ENCODE measurements at places on chromosomes 16 and 17. TPM values are rescaled to one million over a fixed set of nuclear protein-coding genes. Genes with fewer than 3 reads are reported as not detected.
A peak's percentile ranks its signal among the peaks of the same experiment; 100 is the strongest.

The AOC2 gene
- total RNA-seq: 2.8 TPM

The ATP2C2 gene
- total RNA-seq: 1.5 TPM

The CCL14 gene
- total RNA-seq: 522 TPM

The PRSS21 gene
- total RNA-seq: 0.81 TPM

The TMC7 gene
- 0.23 TPM for total RNA-seq

DNA sequence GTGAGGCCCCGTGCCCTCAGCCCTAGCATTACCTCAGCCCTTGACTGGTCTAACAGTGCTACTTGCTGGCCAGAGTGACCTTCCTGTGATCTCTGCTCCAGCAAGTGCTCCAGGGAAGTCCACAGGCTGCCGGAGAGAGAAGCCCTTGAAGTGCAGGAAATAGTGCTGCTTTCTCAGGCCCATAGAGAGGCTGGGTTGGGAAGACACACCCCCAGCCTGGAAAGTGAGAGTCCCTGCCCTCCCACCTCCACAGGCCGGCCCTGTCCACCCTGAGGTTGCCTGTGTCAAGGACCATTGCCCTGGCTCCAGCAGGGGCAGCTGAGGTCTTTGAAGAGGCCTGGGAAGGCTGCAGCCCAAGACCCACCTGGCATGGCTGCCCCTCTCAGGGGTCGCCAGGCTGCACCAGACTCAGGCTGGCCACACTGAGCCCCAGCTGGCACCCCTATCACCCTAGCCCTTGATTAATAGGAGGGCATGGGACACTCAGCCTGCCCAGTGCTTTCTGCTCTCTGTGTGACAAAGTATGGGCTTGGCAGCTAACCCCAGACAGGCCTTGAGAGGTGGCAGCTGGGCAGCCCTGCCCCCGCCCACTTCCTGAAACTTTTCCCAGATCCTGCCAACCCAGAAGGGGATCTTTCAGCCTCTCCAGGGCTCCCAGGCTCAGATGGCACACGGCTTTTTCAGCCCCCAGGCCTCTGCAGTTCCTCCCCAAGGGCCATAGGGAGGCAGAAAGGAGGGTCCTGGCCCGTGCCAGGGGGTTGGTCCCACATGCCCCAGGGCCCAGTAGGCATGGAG is 21.7 kb downstream of the ATP6V0D1 start:
- H3K27ac ChIP-seq: peak overlapping the region; percentile 69
- H3K4me3 ChIP-seq: no peak overlapping the region
- no peaks in the 10 kb centered on the region for H3K36me3 ChIP-seq
- peaks cover 95% of the 10 kb centered on the region for H3K4me1 ChIP-seq
- no peaks in the 10 kb centered on the region for H3K27me3 ChIP-seq
- DNase-seq: no peak

DNA sequence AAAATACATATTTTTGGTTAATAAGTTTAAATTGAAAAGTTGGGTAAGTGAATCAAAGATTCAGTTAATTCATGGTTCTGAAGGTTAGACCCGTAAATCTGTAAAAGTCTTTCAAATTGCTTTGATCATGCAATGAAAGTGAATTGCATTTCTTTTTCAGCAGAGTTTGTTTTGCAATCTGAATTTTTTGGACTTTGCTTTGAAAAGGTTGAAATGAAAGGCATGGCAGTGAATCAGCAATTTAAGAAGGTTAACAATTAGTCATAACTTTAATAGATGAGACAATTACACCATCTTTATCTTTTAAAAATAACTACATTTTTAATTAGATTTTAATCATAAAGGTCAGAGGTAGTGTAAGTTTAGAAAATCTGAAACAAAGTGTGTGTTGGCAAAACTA is 310.9 kb upstream of the KCNJ16 start:
- DNase-seq: no peak
- H3K4me3 ChIP-seq: no peak overlapping the region
- no peaks in the 10 kb centered on the region for H3K4me1 ChIP-seq
- no peaks in the 10 kb centered on the region for H3K36me3 ChIP-seq
- no peak overlapping the region for H3K27ac ChIP-seq

DNA sequence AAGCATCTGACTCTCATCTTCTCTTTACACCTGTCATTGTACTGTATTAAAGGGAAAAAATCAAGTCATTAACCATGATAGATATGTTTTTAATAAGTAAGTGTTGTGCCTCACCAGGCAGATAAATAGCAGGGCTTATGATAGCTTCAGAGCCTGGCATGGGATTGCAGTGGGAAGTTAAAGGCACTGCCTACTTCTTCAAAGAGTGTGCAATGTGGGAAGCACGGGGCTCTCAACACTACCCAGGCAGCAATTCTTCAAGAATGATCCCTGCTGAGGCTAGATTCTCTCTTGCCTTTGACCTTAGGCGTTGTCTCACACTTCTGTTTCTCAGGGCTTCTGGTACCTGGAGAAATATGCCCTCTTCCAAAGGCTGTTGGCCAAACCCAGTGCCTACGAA is 297.3 kb downstream of the MAF start:
- H3K27ac ChIP-seq: no peak overlapping the region
- no peaks in the 10 kb centered on the region for H3K4me1 ChIP-seq
- no peak for DNase-seq
- H3K36me3 ChIP-seq: no peaks in the 10 kb centered on the region
- no peaks in the 10 kb centered on the region for H3K27me3 ChIP-seq

- H3K4me1 ChIP-seq: peaks cover 28% of the 10 kb centered on the region
- DNase-seq: peak; percentile 59
- no peak overlapping the region for H3K27ac ChIP-seq
- H3K27me3 ChIP-seq: no peaks in the 10 kb centered on the region
- no peaks in the 10 kb centered on the region for H3K36me3 ChIP-seq
- H3K4me3 ChIP-seq: no peak overlapping the region
Measured at GRCh38 chr16:53511403-53512280, 8.6 kb upstream of the AKTIP start.

DNA sequence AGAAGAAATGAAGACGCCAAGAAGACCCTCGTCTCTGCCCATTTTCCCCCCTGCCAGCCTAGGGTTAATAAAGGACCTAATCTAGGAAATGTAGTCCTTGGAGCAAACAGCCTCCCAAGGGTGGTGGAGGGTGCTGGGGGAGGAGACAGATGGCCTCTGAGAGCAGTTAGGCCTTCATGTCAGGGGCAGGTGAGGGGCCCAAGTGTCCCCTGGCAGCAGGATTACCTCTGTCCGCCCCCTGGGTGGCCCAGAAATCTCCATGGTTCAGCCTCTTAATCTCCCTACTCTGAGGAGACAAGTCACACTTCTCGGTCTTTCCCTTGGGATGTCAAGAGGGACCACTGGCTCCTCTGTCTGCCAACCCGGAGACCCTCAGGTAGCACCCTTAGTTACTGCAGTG is 365.4 kb upstream of the TNRC6C start:
- H3K4me3 ChIP-seq: no peak overlapping the region
- H3K4me1 ChIP-seq: no peaks in the 10 kb centered on the region
- no peaks in the 10 kb centered on the region for H3K36me3 ChIP-seq
- H3K27ac ChIP-seq: no peak overlapping the region

Measured in spleen (tissue), 13 donors.